NCI-H1694 (cell line): ENCODE measurements at places on chromosomes 3 and 15.
A peak's percentile ranks its signal among the peaks of the same experiment; 100 is the strongest.

- no peak for DNase-seq
These were observed 143.3 kb downstream of the ADAMTS17 start for GRCh38 chr15:100198442-100198841.

DNA sequence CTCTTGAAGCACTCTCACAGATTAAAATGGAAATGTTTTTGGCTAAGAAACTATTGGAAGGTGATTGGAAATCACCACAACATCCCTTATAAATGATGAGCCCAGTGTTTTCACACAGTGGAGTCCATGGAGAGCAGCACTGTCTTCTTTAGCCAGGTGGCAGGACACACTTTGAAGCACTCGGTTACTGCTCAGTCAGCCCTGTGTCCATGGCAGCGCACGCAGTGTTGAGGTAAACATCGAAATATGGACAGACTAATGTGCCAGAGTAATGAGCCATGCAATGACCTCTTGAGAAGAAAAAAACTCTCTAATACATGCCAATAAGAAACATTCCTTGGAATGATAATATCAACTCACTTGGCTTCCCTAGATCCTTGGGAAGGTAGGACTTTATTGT, 66.6 kb downstream of the TGFBR2 start:
- no peak for DNase-seq

GRCh38 chr15:98677345-98678059, 29.2 kb downstream of the IGF1R start:
- no peak for DNase-seq

GRCh38 chr15:75452865-75453702, 1.6 kb upstream of the SIN3A start:
- DNase-seq = peak; percentile 36

DNA sequence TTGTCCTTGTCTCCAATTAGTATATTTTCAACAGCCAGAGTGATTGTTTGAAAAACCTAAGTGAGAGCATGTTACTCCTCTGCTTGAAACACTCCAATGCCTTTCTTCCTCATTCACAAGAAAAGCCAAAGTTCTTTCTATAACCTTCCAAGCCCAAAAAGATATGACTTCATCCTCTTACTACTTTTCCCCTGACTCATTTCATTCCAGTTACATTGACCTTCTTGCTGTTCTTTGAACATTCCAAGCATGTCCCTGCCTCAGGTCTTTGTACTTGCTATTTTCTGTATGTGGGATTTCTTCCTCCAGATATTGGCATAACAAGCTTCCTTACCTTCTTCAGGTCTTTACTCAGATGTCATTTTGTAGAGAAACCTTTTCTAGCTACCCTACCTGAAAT, 28.3 kb downstream of the EHHADH start:
- no peak for DNase-seq
